ENCODE measurements at places on chromosomes 5 and 9.

DNA sequence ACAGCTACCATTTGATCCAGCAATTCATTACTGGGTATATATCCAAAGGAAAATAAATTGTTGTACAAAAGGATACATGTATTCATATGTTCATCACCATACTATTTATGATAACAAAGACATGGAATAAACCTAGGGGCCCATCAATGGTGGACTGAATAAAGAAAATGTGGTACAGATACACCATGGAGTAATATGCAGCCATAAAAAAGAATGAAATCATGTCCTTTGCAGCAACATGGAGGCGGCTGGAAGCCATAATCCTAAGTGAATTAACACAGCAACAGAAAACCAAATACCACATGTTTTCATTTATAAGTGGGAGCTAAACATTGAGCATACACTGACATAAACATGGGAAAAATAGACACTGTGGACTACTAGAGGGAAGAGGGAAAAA, 37.1 kb downstream of the FNIP1 start:
- ATAC-seq: no peak

- no peak for ATAC-seq
These were observed 15.2 kb downstream of the LURAP1L start for GRCh38 chr9:12790001-12790400.

DNA sequence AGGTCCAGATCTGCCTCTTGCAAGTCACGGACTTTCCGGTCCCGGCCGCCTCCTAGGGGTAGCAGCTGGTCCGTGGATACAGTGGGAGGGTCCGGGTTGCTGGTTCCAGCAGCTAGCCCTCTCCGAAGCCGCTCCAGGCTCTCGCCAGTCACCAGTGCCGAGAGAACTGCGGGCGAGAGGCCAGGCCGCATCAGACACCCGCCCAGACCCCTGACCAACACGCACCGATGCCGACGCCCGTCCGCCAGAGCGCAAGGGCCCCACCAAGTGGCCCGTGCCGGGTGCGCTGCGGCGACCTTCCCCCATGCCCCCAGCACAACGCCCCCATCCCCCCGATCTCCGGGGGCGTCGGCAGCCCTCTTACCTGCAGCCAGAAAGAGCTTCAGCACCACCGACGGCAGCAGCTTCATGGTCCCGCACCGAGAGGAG, 470 bp downstream of the HBEGF start:
- ATAC-seq: peak; percentile 18

GRCh38 chr5:59893429-59894227, at the start of gene PDE4D:
Gene PDE4D (minus strand): TSS chr5:59893726.
- peak; percentile 46 for ATAC-seq

DNA sequence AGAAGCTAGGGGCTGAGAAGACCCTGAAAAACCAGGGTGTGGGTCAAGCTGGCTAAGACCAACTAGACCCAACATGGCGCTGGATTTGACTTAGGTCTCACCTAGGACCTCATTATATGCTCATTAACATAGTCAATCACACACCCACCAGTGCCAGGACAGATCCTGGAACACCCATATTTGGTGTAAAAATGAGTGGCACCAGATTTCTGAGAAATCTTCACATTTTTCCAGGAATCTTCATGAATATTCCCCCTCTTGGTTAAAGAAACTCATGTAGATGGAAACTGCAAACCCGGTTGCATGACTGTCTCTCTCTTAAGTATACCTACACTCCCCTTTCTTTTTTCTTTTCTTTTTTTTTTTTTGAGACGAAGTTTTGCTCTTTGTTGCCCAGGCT, 17.9 kb upstream of the RAB14 start:
- ATAC-seq: no peak

GRCh38 chr9:14325147-14325546, 11.2 kb upstream of the NFIB start:
- no peak for ATAC-seq

DNA sequence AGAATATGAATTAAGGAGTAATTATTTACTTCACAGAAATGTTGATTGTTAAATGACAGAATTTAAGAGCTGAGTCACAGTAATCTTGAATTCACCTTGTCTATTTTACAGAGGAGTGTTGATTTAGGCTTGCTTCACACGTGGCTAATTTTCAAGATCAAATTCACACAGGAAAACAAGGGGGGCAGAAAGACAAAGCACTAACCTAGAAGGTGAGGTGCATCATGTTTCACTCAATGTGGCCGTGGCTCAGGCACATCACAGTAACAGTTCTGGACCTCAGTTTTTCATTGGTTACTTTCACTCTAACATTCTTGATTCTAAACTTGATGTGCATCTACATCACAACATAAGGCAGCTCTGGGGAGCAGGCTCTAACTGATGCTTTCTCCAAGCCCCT, 69.6 kb upstream of the GNAQ start:
- ATAC-seq: no peak

DNA sequence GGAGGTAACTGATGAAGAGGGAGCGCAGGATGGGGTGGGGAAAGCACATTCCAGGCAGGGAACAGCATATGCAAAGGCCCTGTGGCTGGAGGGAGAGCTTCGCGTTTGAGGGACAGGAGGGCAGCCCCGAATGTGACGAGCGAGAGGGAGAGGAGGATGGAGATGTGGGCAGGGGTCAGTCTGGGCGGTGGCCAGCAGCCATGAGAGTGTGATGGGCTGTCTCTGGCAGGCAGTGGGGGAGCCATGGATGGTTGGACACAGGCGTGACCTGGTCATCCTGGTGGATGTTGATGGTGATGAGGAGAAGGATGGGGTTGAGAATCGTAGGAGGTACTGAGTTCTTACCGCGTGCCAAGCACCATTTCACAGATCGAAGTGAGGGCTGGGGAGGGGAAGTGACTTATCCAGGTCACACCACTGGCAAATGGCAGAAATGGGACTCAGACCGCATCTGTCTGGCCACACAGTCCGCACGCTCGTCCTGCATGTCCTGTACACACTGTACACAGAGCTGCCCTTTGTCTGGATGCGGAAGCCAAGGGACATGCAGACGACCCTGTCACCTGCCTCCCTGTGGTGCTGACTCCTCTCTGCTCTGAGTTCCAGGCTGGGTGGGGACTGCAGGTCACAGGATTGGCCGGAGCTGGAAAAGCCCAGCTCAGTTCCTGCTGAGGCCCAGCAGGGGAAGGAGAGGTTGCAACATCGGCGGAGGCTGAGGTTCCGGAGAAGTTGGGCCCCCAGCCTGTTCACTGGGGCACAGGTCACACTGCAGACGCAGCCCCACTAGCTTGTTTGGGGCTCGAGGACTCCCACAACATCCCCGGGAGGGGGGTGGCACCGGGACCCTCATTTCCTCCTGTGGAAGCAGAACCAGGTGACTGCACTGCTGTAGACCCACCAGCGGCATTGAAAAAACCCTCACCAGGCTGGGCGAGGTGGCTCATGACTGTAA, 165.6 kb upstream of the IER5L start:
- ATAC-seq: no peak

Measured in stimulated activated memory B cell treated with anti-CD40 and anti-IgM and Interleukin-4, amounts not matched to agents 10 μg/mL and 1 μg/mL and 100 μg/mL, for 72 hours (primary cell).